ENCODE measurements at places on chromosomes 7 and 10.

GRCh38 chr7:33504266-33504665 is 374.9 kb downstream of the BBS9 start:
- DNase-seq = no peak

GRCh38 chr7:39539816-39540215 is 26.4 kb upstream of the YAE1 start:
- no peak for DNase-seq

GRCh38 chr7:151923097-151923876 is 33.0 kb upstream of the GALNTL5 start:
- DNase-seq = no peak

- DNase-seq = no peak
These were observed 23.7 kb downstream of the EPDR1 start for GRCh38 chr7:37943905-37944736.

DNA sequence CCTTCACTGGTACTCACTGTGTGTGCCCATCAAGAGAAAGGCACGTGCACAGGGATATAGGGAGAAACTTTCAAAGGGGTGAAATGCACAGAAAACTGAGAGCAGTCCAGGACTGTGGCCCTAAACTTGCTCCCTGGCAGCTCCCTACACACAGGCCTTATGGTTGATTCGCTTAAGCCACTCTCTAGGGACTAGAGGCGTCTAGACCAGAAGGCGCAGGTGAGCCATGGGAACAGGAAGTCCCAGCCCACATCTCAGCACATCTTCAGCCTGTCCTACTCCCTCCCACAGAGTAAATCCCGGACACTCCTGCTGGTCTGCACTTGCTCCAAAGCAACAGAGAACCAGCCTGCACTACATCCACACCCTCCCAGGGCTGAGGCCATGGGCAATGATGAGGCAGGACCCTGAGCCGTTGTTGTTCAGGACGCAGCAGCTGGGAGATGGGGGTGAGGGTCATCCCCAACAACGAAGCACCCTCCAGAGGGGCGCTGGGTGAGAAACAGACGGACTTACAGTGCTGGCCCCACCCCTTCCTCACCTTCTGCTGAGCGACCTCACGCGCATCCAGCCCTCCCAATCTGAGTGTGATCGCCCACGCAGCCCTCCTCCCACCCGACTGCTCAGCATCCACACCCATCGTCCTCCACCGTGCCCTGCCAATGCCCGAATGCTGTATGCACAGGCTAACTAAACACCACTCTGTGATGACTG is 109.3 kb downstream of the TNS3 start:
- no peak for DNase-seq

- no peak for DNase-seq
These were observed 30.0 kb downstream of the MYOF start for GRCh38 chr10:93452143-93452542.

- DNase-seq = no peak
These were observed 73.8 kb upstream of the PRLHR start for GRCh38 chr10:118669020-118669791.

DNA sequence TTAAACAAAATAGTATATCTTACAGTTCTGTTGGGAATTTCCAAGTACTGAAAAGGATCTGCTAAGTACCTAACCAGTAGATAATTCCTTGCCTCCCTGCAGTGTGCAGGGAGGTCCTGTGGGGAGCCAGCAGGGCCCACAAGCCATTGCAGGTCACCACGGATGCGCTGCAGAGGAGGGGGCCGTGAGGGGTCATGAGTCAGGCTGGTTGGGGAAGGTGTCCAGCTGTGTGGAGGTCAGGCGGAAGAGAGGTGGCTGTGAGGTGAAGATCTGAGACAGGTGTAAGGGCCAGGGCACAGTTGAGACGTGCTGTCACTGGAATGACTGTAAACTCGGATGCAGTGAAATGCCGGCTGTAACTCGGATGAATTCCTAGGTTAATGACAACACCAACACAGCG is 80.6 kb downstream of the TRRAP start:
- no peak for DNase-seq

GRCh38 chr7:20276705-20277472 is 53.8 kb upstream of the ITGB8 start:
- DNase-seq = no peak

Data from activated CD4-positive, CD25-positive, alpha-beta regulatory T cell treated with anti-CD3 and anti-CD28 coated beads, Interleukin-2, amount 50 U/mL, for 72 hours (primary cell).